Activated naive CD8-positive, alpha-beta T cell treated with anti-CD3 and anti-CD28 coated beads for 36 hours (primary cell): ENCODE measurements at places on chromosomes 6 and 20.

DNA sequence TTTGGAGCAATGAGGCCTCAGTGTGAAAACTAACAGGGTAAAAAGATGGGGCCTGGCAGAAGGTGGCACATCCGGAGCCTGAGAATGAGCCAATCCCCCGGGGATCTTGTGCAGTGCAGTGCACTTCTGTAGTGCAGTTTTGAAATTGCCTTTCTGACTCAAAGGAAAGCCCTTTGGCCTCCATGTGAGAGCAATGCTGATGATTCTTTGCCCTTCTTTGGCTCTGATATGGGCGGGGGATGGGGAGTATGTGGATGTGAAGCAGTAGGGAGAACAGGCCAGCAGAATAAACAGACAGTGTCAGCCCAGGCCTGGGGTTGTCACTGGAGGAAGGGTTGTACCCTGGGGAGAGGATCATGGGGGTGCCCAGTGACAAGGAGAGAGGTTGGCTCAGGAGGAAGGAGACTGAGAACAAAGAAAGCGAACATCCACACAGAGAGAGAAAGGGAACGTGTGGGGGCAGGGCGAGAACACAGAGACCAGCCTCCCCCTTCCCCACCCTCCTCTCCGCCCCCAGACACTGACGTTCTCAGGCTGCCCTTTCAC is 351.2 kb downstream of the CDC5L start:
- DNase-seq = no peak

GRCh38 chr20:20480126-20480525 is 112.2 kb downstream of the INSM1 start:
- no peak for DNase-seq

- DNase-seq = no peak
These were observed 2.0 kb downstream of the ARFGAP1 start for GRCh38 chr20:63274381-63275228.

- no peak for DNase-seq
These were observed 50.8 kb upstream of the TSHZ2 start for GRCh38 chr20:52921340-52921739.

DNA sequence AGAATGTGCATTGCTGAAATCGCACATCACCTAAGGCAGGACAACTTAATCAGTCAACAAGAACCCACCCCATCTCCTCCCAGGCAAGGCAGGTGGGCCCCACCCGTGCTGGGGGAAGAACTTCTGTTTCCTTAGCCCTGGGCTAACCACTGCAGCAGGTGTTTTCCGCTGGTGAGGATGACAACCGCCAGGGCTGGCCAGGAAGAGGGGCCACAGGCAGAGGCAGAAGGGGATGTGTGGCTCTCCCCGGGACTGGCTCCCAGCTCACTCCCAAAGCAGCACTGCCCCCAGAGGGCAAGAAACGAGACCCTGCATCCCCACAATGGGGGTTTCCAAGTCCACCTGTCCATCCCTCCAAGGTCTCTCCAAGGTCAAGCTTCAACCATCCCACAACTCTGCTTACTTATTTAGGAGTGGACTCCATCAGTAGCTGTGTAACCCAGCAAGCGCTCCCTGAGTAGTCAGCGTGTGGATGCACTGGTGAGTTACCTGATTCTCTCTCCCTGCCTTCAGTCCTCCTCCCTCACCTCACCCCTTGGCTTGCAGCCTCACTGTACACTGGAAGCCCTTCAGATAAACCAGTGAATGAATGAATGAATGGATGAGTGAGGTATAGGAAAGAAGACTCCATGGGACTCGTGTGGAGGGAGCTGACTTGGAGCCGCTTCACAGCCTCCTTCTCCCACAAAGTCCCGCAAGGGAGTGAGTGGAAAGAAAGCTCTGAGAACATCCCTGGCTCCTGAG is 168.2 kb upstream of the CST7 start:
- no peak for DNase-seq

GRCh38 chr20:38158701-38159351 is 6.2 kb downstream of the TGM2 start:
- no peak for DNase-seq

DNA sequence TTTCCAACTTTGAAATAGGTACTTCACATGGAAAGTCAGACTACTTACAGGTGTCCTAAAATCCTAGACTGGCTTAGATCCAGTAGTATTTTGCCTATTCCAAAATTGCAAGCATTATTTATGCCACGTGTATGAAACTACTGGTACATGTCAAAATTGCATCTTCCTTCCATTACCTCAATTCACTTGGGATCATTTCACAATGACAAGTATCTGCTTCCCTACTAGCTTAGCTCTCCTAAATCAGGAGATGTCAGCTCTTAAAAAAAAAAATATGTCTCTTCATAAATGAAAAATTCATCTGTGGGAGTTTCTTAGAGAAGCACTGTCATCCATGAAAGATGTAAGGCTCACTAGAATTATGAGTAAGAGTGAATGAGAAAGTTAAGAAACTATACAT is 466.6 kb upstream of the MANEA start:
- no peak for DNase-seq

DNA sequence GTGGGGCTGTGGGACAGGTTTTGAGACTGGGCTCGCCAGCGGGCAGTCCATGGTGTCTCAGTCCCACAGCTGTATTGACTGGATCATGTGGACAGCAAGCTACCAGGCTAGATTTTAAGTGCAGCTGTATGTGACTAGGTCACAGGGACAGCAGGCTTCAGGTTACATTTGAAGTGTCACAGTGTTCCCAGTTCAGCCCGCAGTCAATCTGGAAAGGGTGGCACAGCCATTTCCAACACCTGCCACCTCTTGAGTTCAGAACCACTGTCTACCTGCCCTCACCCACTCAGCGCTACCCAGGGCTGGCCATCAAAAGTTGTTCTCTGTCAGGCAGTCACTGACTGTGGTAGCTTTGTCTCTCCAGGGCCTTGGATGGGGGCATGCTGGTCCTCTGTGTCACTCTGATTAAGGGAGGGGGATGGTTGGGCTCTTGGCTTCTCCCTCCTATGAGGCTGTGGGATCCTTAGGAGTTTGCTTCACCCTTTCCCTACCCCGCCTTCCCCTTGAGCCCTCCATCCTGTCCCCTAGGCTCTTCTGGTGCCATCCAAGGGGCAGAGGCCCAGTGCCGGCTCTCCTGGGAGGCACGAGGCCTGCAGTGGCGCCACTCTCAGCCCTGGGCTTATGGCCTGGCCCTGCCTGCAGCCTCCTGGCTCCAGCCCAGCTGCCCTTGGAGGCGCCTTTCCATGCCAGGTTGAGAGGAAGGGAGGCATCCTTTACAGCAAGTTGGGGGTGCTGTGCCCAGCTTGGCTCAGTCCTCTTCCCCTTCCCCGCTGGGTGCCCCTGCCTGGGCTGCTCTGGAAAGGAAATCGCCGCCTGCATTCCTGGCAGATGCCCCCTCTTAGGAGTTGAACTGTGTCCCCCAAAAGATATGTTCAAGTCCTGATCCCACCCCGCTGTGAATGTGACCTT is 44.9 kb downstream of the PNLDC1 start:
- DNase-seq = no peak

GRCh38 chr6:78482801-78483552 is 384.4 kb upstream of the IRAK1BP1 start:
- no peak for DNase-seq

GRCh38 chr6:109892451-109893435 is 85.4 kb upstream of the GPR6 start:
- DNase-seq = no peak

DNA sequence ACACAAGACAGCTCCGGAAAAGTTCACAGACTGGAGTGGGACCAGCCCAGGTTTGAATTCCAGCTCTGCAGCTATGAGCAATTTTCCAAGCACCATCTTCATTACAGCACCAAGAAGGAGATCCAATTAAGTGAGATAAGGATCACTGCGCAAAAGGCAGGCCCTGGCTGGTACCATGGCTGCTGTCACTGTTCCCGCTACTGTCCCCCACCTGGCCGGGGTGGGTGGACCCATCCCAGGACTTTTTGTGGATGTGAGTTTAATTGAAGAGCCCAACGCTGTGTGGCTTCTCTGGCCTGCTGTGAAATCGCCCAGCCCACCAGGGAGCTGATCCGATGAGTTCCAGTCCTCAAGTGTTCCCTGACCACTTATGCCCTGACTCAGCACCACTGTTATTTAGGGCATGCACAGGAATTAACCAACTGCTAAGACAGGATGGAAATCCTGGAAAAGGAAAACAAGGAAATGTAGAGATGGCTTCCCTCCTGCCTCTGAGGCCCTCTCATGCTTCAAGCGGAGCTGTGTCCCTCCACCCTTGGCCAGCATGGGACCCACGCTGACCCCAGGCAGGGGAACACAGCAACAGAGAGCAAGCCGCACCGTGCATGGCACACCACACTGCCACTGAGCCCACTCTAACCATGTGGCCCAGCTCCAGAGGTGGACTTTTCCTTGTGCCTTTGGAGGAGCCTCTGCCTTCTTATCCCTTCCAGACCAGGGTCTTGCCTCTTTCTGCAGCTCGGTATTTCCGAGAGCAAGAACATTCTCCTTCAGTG is 150.0 kb upstream of the CST7 start:
- DNase-seq = no peak

DNA sequence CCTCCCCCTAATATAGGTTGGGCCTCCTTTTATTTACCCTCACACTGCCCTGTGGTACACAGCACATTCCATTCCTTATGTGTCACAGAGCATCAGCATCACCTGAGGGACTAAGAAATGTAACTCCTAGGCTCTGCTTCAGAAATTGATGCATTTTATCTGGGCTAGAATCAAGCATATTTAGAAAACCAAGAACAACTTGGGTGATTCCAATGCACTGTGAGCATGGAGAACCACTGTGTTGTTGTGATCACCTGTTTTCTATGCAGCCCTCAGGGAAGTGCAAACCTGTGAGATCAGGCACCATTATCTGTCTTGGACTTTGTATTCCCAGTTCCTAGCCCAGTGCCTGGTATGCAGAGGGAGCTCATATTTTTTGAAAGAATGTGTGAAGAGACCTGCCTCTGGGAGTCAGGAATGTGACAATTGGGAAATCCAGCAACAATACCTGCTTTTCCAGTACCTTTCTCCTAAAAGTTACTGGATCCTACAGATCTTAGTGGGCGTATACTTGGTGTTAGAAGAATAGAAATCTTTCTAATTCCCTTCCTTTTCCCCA is 7.0 kb downstream of the KAT14 start:
- no peak for DNase-seq

DNA sequence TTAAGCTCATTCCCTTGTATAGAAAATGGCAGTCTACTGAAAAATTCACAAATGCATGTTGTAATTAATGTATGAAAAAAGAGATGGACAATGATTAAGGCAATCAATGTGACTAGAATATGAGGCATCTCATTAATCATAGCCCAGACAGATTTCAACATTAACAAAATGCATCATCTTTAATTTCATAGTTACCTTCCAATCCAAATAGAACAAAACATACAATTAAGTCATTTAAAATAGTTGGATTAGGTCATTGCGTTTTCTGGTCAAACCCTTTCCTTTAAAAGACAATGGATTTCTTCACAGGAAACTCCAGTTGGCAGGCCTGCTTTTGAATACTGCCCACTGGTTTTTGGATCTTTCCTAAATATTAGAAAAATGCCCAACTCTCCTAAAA is 203.9 kb downstream of the HAO1 start:
- DNase-seq = no peak

- no peak for DNase-seq
These were observed 153.0 kb upstream of the PTPN1 start for GRCh38 chr20:50356962-50357782.

DNA sequence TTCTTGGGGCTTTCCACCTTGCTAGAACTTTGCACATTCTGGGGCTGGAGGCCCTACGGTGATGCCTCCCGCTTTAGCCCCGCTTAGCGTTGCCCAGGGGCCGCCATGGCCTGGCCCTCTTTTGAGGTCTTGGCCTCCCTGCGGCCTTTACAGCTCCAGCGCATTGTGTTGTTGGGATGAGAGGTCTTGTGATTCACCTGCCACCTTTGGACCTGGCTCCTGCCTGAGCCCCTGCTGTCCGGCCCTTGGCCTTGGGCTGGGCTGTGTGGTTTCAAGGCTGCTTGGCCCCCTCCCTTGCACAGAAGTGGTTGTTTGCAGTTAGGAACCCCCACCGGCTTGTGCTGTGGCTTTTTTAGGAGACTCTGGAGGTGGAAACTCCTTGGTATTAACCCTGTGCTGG is 61.0 kb upstream of the CDH4 start:
- no peak for DNase-seq

DNA sequence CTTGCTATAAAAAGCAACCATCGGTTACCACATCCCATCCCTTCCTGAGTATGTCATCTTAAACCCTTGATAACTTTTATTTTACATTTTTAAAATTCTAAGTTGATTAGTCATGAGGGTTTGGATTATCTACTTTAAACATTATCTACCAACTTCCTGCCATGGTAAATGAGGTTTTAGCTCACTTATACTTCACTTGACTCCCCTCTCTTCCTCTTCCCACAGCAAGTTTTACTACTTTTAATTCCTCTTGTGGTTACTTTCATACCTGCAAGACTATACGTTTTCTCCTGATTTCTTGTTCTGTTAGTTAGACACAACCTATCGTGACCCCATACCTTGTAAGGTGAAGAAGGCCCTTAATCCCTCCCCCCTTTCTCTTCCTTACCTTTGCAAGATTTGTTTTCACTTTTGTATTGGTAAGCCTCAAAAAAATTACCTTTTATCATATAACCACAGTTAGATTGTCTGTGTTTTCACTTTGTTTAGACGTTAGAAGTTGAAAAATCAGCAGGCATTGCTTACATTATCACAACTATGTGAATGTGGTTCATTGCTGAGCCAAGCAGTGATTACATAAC is 60.1 kb upstream of the OGFRL1 start:
- no peak for DNase-seq

DNA sequence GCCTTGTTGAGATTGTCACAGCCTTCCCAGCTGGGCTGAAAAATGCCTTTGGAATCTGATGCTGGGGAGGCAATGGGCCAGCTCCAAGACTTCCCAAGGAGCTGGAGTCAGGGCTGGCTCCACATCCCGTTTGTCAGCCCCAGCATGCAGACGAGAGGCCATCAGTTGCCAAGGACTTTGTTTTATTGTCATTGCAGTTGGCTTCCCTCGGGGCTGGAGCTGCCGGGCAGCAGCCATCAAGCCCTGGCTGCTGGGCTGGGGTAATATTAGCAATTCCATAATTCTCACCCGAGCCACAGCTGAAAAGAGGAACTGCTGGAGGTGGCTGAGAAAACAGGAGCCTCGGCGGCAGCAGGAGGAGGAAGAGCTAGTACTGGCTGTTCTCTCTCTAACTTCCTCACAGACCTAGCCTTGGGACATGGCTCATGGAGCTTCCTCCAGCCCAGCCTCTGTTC is 182.5 kb downstream of the CDC5L start:
- no peak for DNase-seq

DNA sequence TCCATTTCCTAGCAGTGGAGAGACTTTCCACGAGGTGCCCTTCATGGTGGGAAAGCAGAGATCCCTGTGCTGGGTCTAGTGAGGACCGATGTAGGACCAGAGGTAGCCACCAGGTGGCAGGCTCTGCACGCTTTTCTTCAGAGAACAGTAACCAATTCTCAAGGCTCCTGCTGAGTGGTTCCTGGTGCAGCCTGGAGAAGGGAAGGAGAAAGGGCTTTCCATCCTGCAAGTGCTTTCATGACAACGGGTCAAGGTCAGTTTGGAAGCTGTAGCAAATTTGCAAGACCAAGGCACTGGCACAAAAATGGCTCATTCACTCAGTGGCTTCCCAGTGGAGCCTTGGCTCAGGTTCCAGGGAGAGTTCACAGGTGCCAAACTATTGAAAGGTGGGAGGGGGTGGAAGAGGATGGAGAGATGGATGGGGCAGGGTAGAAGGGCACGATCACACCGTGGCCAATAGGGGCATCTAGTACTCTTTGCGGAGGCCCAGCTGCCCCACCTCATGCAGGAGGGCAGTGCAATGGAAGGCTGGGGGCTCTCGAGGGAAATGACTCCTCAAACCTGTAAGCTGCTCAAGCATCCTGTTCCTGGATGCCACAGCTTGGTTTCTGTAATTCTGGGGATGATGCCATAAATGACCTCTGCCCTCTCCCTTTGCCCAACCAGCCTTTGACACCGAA is 25.5 kb upstream of the KCNK16 start:
- peak; percentile 39 for DNase-seq

GRCh38 chr6:15299430-15300131 is 53.7 kb downstream of the JARID2 start:
- DNase-seq = peak; percentile 72
